ENCODE measurements at places on chromosomes 6 and 20.

- DNase-seq = no peak
Observed at GRCh38 chr6:119552021-119552420, 202.5 kb upstream of the MAN1A1 start.

DNA sequence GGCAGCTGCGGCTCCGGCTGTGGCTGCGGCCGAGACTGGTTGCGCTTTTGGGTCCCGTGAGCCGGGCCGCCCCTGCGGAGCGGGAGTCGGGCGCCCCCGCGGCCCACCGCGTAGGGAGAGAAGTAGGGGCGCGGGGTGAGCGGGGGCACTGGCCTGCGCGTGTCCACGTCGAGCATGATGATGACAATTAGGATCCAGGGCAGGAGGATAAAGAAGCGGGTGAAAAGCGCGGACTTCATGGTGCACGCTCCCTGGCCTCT lies 739 bp downstream of the B3GAT2 start:
- no peak for DNase-seq

DNA sequence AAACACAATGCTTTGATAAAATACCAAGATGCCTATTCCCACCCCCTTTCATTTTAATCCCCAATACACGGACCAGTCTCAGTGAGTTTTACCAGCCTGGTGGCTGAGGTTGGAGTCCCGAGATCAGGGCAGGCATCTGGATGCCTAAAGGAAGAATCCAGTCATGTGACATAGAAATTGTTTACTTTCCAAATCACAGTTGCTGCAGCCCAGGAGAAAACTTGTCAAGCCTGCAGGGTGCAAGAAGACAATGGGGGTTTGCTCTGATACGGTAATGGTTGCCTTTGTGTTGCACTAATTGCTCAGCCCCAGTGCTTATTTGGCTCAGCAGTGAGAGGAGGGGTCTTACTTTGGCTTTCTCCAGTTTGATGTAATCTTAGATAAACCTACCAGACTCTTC lies 308.5 kb upstream of the POU3F2 start:
- no peak for DNase-seq

GRCh38 chr6:45794465-45794864 lies 221.2 kb downstream of the CLIC5 start:
- DNase-seq = no peak

- no peak for DNase-seq
Observed at GRCh38 chr20:61813791-61814190, 251.9 kb downstream of the TAF4 start.

DNA sequence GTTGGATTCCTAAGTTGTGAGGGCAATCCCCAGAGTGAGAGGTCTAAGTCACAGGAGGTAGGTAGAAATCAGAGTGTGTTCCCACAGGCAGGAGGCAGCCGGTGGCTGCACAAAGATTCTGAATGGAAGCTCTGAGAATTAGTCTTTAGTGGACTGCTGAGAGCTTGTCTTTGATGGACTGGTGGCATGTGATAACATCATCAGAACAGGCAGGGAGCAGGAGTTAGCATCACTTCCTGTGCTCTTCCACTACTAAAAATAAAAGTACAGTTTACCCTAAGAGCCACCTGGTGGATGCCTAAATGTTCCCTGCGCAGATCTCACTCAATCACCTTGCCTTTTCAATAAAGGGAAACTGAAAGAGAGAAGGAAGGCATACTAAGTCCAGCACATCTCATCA lies 294.6 kb upstream of the POU3F2 start:
- no peak for DNase-seq

DNA sequence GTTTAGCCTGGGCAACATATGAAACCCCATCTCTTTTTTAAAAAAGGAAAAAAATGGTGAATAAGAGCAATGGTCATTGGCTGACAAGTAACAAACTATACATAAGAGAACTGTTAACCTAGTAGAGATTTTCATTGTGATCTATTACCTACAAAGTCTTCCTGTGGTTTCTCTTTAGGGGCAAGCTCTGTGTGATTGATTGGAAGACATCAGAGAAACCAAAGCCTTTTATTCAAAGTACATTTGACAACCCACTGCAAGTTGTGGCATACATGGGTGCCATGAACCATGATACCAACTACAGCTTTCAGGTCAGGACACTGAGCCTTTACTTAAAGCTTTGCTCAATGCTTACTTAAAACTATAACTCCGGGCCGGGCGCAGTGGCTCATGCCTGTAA lies 19.2 kb downstream of the MGME1 start:
- DNase-seq = no peak

- DNase-seq = no peak
Observed at GRCh38 chr6:78551361-78551760, 316.0 kb upstream of the IRAK1BP1 start.

DNA sequence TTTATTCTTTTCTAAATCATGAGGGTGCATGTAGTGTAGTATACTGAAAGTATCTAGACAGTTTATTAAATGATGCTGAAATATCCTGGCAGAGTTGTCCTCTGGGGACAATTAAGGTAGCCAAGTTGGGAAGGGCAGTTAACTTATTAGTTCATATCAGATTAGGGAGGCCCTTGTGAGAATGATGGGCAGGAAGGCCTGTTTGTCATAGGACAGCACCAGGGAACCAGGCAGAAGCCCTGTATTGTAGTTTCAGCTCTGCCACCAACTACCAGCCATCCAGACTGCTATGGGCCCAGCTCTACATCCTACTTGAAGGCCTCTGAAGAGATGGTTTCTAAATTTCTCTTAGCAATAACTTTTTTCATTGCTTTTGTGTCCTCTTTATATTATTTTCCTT lies 4.0 kb downstream of the MYLIP start:
- DNase-seq = no peak

DNA sequence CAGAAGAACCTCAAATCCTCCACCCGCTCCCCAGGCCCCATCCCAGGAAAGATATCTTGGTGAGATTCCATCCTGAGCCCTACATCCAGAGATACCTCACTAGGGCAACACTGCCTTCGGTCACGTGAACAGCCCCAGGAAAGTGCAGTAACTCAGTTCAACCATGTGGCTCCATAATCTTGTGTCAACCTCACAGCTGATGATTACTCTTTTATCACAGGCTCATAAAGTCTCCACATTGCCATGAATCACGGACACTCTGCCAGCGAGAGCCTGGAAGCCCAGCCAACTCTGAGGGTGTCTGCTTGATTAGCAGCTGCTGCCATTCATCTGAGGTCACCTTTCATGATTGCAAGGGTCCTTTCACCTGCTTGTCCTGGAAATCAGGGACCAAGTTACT lies 175.8 kb upstream of the LRFN2 start:
- no peak for DNase-seq

- no peak for DNase-seq
Observed at GRCh38 chr20:32984631-32985354, 19.4 kb downstream of the SUN5 start.

DNA sequence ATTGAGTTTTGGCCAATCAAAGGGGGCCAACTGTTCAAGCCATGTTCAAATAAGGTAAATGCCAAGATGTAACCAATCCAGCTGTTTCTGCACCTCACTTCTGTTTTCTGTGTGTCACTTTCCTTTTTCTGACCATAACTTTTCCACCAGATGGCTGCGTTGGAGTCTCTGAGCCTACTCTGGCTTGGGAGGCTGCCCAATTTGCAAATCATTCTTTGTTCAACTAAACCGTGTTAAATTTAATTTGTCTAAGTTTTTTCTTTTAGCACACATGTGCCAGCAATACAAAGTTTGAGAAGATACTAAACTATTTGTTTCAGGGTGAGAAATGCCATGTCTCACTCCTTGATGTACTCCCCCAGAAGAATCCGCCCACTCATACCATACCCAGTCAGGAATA lies 52.1 kb downstream of the IYD start:
- DNase-seq = no peak

DNA sequence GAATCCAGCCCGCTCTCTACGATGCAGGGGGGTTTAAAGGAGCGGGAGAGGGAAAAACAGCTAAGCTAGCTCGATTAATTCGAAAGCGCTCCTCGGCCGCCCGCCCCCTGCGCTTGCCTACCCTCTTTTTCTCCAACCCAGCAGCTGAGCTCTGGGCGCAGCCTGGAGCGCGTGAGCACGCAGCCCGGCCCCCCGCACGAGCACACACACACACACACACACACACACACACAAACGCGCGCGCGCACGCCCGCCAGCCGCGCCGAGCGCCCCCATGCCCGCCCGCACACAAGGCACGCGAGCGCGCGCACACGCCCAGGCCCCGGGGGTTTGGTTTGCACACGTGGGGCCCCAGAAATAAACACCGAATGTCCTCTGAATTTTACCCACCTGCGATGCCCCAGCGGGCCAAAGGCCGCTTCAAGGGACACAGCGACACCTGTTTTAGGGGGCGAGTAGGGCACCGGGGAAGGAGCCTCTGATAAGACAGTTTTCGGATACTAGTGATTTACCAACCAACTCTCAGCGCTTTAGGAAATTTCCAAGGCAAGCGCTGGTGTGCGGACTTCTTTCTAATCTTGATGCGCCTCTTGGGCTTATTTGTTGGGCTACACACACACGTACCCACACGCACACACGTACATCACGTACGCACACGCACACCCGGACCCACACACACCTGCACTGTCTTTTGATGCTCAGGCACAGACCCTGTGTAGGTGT lies 802 bp upstream of the NRN1 start:
- no peak for DNase-seq

DNA sequence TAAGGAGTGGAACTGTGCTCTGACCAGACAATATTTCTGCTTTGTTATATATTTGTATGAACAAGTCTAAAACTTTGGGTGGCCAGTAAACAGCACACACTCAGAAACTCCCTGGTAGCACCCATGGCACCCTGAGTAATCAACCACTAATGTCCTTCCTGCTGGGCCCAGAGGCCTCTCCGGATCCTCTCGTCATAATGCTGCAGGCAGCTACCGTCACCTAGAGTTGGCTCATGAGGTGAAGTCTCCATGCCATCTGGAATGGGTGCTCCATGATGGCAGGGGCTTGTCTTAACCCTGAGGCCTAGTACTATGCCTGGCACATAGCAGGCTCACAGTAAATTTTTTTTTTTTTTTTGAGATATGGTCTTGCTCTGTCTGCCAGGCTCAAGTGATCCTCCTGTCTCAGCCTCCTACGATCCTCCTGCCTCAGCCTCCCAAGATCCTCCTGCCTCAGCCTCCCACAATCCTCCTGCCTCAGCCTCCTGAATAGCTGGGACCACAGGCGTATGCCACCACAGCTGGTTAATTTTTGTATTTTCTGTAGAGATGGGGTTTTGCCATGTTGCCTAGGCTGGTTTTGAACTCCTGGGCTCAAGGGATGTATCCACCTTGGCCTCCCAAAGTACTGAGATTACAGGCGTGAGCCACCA lies 3.0 kb upstream of the SDCBP2 start:
- DNase-seq = no peak

- DNase-seq = no peak
Observed at GRCh38 chr6:134318236-134318973, 493 bp upstream of the SGK1 start.

DNA sequence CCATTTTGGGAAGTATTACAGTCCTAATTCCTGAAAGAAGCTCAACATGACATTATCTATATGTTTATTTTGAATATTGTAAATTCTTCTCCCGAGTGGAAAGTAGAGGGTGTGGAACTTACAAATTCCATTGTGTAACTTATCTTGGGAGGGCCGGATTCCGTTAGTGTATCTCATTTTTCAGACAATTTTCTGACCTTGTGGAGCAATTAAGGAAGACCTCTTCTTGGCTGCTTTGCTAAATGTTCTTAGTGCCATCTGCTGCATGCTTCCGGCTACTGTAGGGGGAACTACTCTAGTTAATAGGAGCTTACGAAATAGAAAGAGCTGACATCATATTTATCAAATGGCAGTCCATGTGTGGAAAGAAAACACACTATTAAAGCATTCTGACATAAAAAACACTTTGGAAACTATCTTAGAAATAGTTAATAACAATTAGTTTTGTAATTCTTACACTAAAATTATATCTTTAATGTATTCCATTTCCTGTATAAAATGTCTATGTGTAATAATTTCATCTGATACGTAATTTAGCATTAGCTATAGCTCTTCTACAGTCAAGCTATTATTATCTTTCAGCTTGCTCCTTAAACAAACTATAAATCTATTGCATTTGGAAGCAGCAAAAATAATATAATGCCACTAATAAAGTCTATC lies 41.5 kb upstream of the KCNQ5 start:
- DNase-seq = peak; percentile 40

DNA sequence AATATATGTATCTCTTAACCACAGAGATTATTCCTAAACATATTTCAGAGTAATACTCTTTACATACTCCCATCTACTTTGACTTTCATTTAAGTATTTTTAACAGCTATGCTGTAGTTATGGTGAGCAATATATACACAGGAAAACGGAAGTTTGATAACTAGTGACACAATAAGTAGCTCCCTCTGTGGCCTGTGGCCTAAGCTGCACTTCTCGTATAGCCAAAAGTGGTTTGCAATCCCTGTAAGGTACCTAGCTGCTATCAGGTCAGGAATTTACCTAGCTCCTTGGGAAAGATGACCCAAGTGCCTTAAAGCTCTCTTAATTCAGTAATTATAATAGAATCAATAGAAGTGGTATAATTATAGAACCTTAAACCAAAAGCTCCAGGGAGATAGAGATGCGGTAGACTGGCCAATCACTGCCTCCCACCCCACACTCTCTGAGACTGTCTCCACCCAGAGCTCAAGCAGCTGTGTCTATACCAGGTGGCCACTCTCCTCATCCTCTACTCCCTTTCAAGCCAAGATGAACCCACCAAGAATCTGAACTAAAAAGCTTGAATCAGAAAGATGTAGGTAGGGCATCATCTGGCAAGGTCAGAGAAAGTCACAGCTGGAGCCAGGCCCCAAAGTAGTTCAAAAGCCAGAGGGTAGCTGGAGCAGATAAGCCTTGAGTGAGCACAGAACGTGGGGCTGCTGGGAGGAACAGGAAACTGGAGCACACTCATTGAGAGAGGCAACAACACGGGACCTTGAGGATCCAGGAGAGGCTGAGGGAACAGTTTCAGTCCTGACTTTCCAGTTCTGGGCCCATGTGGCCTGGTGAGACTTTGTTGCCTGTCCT lies 84.9 kb upstream of the ASF1A start:
- DNase-seq = no peak

DNA sequence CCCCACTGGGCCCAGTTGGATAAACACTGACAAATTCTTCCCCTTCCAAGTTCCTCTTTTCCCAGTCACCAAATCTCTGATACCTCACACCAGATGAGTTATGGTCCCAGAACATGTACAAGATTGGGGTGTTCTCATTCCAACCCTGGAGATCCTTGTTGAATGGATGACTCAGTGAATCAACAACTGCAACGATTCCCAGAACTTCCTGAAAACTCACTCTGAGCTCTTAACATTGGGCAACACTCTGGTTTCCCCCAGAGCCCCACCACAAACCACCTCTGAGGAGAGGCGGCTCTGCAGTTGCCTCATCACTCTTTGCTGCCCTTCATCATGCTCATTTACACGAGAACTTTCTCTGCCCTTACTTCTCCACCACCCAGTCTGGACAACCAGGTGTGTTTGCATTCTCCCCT lies 115.2 kb downstream of the MRPL14 start:
- peak; percentile 39 for DNase-seq

All from HTR-8/SVneo (cell line).